ENCODE measurements at places on chromosomes 13 and 19.

DNA sequence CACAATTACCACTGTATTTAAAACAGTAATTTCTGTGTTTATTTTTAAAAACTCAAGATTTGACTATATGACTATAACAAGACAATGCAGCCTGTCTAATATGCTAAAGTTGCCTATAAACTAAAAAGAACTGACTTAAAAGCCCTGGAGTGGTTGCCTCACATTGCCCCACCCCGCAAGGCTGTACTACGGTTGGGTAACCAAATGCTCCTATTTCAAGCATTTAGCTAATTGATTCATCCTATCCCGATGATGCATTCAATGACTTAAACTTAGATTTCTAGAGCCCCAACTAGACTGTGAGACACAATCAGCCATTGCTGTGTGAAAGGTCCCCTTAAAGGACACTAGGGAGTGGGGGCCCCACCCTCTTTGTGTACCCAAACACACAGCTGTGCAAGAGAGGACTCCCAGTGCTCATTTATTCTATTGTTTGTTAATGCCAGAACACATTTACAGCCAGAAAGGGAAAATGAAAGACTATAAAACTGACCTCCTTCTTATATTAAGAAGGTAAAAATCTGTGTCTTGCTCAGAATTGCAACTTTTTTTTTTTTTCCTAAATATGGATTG lies 66.9 kb downstream of the MIPEP start:
- no peak for DNase-seq

- no peak for DNase-seq
These were observed 566 bp upstream of the OPA3 start for GRCh38 chr19:45585158-45585577.

GRCh38 chr19:35644987-35645679 lies 3.0 kb upstream of the COX6B1 start:
- DNase-seq = peak; percentile 28

DNA sequence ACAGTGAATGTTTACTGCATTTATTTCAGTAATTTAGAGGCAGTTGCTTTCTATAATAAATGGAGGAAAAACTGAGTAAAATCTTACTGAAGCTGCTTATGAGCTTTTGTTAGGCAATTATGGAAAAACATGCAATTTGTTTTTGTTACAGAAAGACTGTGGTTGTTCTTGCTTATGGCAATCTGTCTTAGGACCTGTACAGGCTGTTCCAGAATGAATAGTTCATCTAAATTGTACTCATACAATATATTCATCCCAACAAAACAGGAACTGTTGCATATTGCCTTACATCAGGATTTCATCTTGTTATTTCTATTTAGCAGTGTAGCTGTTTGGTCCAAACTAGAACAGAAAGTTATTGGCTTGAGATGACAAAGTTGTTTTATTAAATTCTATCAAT lies 199.2 kb downstream of the NALCN start:
- DNase-seq = no peak

DNA sequence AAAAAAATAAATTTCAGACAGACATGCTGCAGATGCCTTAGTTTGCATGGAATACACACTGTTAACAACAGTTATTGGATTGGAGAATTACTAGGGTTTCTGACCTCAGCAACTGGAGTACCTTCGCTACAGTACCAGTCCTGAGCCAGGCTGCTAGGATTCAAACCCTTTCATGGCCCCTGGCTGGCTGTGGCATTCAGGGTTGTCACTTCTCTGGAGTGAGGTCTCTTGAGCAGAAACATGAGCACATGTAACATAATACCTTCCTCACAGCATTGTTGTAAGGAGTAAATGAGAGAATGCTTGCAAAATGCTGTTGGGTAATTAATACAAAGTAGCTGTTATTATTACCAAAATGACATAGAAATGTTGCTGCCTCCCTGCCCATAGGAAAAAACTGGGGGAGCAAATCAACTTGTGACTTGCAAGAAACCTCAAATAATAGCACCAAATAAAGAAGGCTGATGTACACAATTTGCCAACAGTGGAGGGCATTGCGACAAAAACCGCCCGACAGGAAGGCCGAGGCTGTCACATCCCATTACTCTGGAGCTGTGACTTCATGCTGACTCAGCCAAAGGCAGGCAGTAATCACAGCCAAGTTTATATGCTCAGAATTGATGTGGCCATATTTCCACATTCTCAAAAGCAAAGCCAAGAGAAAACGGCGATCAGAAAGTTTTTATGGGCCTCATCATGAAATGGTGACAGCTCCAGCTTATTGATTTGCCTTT lies 100.4 kb downstream of the RFC3 start:
- DNase-seq = no peak

DNA sequence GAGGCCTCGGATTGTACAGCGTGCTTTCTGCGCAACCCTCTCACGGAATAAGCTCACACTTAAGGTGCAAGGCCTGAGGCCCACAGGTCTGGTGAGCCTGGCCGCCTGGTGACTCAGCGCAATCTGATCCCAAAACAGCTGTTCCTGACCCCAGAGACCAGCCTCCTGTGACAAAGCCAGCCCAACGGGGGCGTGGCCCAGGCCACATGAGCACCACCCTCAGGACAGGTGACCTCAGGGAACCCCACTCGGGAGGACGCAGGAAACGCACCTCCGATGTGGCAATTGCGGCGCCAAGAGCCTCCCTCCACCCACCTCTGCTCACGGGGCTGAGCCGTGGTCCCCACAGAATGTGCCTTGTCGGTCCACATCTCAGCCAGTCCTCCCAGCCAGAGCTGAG lies 26.4 kb downstream of the GRTP1 start:
- no peak for DNase-seq

GRCh38 chr13:60584976-60585375 lies 188.0 kb downstream of the TDRD3 start:
- DNase-seq = no peak

Measured in SHP77 treated with DMSO at 0.1 percent for 48 hours (cell line).